GM19239 (cell line): ENCODE measurements at places on chromosomes 11 and 22.

GRCh38 chr11:87359401-87359800 lies 321.7 kb downstream of the TMEM135 start:
- no peak for DNase-seq

DNA sequence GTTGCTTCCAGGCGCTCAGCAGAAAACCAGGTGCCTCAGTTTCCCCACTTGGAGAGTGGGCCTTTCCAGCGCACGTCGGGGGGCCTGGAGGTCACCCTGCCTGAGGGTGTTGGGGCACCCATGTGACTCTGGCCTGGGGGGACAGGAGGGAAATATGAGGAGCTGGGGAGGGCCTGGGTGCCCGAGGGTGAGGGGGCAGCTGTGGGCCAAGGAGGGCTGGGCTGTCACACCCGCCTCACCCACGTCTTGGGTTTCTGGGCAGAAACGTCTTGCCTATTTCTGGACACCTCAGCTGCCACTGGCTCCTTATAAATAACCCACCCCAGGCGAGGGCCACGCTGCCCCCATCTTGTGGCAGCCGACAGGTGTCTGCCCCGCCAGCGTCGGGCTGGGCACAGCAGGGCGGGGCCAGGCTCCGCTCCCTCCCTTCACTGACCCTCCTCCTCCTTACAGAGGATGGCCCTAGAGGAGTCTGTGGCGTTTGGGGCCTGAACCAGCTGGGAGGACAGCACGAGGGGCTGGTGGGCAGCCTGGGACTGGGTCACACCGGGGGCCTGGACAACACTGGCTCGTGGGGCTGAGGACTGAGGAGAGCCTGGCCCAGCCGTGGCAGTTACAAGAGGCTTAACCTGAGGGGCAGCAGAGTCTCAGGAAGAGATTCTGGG lies 1.5 kb downstream of the TNNT3 start:
- DNase-seq = no peak

GRCh38 chr22:19619144-19620009 lies 94.9 kb upstream of the SEPTIN5 start:
- DNase-seq = peak; percentile 60

DNA sequence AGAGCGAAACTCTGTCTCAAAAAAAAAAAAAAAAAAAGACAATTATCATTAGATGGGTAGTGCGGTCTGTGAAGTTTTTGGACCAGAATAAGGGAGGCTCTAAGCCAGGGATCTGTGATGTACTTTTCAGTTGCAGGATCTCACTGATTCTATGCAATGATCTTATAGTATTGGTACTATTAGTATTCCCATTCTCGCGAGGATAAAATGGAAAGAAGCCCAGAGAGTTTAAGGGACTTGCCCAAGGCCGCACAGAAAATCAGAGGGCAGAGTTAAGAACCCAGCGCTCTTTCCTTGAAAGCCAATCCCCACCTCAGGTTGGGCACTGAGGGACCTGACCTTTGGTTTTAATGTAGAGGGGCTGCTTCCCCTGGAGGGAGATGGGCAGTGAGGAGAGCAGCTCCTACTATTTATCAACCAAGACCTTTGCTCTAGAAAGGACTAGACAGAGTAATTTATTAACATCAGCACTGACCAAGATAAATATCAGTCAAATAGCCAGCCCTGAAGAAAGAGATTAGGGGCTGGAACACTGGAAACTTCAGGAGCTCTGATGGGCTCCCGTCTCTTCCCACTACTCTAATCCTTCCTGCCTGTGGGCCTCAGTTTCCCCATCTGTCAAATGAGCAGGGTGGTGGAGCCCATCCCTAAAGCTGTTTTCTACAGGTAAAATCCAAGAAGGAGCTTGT lies 6.0 kb downstream of the NIPSNAP1 start:
- DNase-seq = no peak

- peak; percentile 81 for DNase-seq
These were observed 56.4 kb downstream of the MYH9 start for GRCh38 chr22:36331306-36331911.
